ENCODE measurements at places on chromosomes 5 and 9. TPM values are rescaled to one million over a fixed set of nuclear protein-coding genes. Genes with fewer than 3 reads are reported as not detected.

DNA sequence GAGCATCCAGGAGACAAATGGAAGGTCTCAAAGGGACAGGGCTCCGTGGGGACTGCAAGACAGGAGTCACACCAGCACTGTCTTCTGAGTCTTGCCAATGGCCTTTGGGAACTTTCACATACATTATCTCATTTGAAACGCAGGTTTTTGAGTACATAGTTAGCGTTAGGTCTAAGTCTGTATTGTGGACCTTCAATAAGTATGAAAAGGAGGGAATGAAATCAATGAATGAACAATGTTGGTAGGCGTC, 442 bp upstream of the DCTN4 start:
- H3K27ac ChIP-seq = peak overlapping the region; percentile 88
- peaks cover 4% of the 10 kb centered on the region for H3K36me3 ChIP-seq
- no peaks in the 10 kb centered on the region for H3K27me3 ChIP-seq
- H3K4me1 ChIP-seq = peaks cover 10% of the 10 kb centered on the region
- peak overlapping the region; percentile 70 for H3K4me3 ChIP-seq

The CCDC152 gene
- 0.90 TPM for total RNA-seq

The SAXO1 gene
- under 0.01 TPM for total RNA-seq

The TAF11L5 gene
- total RNA-seq = not detected

GRCh38 chr5:6920628-6921256, 207.5 kb downstream of the TENT4A start:
- DNase-seq = no peak
- no peaks in the 10 kb centered on the region for H3K36me3 ChIP-seq
- no peak overlapping the region for H3K4me3 ChIP-seq
- no peak overlapping the region for H3K27ac ChIP-seq
- H3K4me1 ChIP-seq = no peaks in the 10 kb centered on the region

DNA sequence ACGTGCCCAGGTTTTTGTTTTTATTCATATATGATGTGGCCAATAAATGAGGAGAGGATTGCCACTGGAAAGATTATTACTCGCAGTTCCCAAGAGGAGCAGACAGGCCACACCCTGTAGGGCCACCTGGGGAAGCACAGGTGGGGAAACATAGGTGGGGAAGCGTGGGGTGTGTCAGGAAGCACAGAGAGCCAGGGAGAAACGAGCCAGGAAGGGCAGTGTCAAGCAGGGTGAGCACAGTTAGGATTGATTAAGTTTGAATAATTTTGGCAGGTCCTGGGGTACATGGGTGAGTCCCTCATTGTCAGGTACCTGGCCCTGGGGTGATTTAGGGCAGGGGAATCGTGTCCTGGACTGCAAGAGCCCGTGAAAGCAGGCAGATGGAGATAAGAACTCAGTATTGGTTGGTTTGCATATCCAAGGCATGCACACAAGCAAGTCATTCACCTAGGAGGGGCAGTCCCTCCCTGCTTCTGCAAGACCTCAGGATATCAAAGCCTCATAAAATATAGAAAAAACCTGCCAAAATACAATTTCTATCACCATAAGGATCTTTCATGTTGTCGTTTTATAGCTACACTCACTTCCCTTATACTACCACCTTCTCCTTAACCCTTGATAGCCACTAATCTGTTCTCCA, 22.4 kb downstream of the MVB12B start:
- no peak for DNase-seq
- peaks cover 3% of the 10 kb centered on the region for H3K36me3 ChIP-seq
- no peaks in the 10 kb centered on the region for H3K27me3 ChIP-seq
- no peak overlapping the region for H3K4me3 ChIP-seq

DNA sequence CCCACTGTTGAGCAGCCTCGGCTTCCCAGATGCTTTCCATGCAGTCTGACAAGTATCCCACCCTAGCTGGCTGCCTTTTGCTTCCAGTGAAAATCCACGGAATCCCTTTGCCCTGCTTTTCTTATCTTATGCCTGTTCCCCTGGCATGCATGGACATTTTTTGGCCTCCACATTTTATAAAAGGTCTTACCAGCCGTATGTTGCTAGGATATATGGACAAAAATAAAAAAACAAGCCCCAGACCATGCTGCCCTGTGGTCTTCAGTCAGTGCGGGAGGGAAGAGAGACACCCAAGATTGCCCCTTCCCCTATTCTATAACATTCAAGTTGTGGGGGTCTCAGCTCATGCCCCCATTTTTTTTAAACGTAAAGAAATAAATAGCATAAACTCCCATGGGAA, 129.6 kb downstream of the COL23A1 start:
- no peak for DNase-seq
- no peak overlapping the region for H3K4me3 ChIP-seq
- H3K4me1 ChIP-seq = no peaks in the 10 kb centered on the region

DNA sequence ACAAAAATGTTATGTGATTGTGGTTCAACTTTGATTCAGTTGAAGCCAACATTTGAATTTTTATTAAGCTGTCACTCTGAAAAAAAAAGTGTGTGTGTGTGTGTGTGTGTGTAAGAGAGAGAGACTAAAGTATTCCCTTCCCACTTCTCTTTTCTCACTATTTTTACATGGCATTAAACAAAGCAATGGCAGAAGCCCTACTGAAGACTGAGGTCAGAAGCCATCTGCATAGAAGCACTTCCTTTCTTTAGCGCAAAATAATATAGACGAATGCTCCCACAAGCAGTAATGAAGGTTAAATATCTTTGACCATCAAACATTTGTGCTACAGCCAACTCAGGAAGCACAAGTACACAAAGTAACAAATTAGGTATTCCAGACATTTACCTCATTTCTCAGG, 540.5 kb downstream of the KCTD16 start:
- H3K27me3 ChIP-seq = no peaks in the 10 kb centered on the region
- no peak for DNase-seq
- no peaks in the 10 kb centered on the region for H3K36me3 ChIP-seq

The SPINK6 gene
- not detected for total RNA-seq

The ANXA2R gene
- 1.3 TPM for total RNA-seq

The SPAG8 gene
- 0.72 TPM for total RNA-seq

GRCh38 chr9:90307891-90308290, 334.7 kb downstream of the DIRAS2 start:
- H3K4me1 ChIP-seq = no peaks in the 10 kb centered on the region
- H3K27ac ChIP-seq = no peak overlapping the region
- no peaks in the 10 kb centered on the region for H3K36me3 ChIP-seq
- H3K27me3 ChIP-seq = no peaks in the 10 kb centered on the region
- no peak overlapping the region for H3K4me3 ChIP-seq

The RUSC2 gene
- 18.3 TPM for total RNA-seq

- H3K36me3 ChIP-seq = no peaks in the 10 kb centered on the region
- H3K4me1 ChIP-seq = no peaks in the 10 kb centered on the region
- H3K4me3 ChIP-seq = no peak overlapping the region
Observed at GRCh38 chr9:96318921-96319565, 17.1 kb upstream of the HSD17B3 start.

DNA sequence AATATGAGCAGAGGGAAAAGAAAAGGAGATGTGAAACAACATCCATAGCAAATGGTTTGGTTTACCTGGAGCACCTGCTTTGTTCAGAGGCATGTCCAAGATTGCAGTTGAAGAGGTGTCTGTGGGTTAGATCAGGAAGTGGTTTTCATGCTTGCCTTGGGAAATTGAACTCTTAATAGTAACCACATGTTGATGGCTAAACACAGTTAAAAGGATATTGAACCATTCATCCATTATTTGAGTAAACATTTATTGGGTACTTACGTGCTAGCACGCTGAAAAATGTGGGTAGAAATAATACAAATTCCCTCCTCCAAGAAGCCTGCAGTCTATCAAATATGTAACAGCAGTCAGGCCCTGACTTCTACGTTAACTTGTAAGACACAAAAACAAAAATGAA, 235.7 kb upstream of the TNC start:
- DNase-seq = peak; percentile 6
- peaks cover 9% of the 10 kb centered on the region for H3K4me1 ChIP-seq
- H3K4me3 ChIP-seq = no peak overlapping the region
- no peak overlapping the region for H3K27ac ChIP-seq

DNA sequence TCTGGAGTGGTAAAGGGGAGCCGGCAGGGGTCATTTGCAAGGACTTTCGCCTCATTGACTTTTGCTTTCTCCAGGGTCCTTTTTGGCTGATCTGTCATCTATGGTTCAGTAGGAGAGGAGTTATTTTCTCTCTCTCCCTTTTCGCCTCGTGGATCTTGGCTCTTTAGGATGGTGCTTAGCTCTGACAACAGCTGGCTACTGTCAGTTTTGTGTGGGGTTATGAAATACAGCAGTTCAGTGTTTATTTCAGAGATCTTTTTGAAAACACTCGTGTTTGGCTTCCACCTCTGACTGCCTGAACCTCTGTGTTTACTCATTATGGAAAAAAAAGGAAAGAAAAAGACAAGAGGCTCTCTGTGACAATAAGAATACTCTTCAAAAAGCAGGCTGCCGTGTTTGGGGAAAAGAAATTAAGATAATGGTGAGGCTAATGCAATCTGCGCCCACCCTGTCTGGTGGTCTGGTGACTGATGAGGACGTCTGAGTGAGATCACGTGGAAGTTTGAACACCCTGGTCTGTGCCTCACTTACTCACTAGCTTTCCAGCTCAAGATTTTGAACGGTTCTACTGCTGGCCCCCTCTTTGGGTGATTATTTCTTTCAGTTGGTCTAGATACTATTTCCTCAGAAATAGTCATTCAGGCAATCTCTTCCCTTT, 567.7 kb downstream of the CAAP1 start:
- H3K4me1 ChIP-seq = peaks cover 2% of the 10 kb centered on the region
- H3K27me3 ChIP-seq = no peaks in the 10 kb centered on the region
- H3K4me3 ChIP-seq = 0 out of 2 replicates have a peak overlapping the region, but pooled peaks have one; percentile 10

The MTMR12 gene
- total RNA-seq = 20.3 TPM

- H3K4me1 ChIP-seq = no peaks in the 10 kb centered on the region
- H3K27ac ChIP-seq = no peak overlapping the region
- DNase-seq = no peak
- H3K4me3 ChIP-seq = no peak overlapping the region
- H3K36me3 ChIP-seq = no peaks in the 10 kb centered on the region
Observed at GRCh38 chr9:79470954-79471353, 100.8 kb upstream of the TLE4 start.

The FCN2 gene
- total RNA-seq = not detected

DNA sequence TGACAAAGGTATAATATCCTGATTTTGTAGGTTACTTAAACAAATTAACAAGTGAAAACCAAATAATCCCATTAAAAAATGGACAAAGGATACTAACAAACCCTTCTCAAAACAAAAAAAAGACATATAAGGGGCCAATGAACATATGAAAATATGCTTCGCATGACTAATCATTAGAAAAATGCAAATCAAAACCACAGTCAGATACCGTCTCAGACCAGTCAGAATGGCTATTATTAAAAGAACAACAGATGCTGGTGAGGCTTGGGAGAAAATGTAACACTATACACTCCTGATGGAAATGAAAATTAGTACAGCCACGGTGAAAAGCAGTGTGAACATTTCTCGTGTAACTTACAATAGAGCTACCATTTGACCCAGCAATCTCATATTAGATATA, 1542.2 kb upstream of the CDH9 start:
- no peaks in the 10 kb centered on the region for H3K4me1 ChIP-seq
- no peaks in the 10 kb centered on the region for H3K27me3 ChIP-seq
- no peak for DNase-seq
- no peaks in the 10 kb centered on the region for H3K36me3 ChIP-seq
- H3K4me3 ChIP-seq = no peak overlapping the region

The OCLN gene
- total RNA-seq = 0.83 TPM

GRCh38 chr9:93955111-93955980, at the start of gene BARX1:
BARX1 (minus strand) TSS chr9:93955355; CDS start chr9:93955146, 209 bp downstream.
- H3K4me3 ChIP-seq = no peak within 1 kb of the TSS
- peaks cover 96% of the 10 kb centered on the region for H3K27me3 ChIP-seq
- no peak within 1 kb of the TSS for H3K27ac ChIP-seq
- no peak for DNase-seq
- H3K36me3 ChIP-seq = no peaks in the 10 kb centered on the region
- peaks cover 3% of the 10 kb centered on the region for H3K4me1 ChIP-seq

The NIPAL4 gene
- total RNA-seq = 0.18 TPM

- no peak overlapping the region for H3K27ac ChIP-seq
- no peak overlapping the region for H3K4me3 ChIP-seq
- H3K4me1 ChIP-seq = no peaks in the 10 kb centered on the region
- H3K36me3 ChIP-seq = no peaks in the 10 kb centered on the region
- peaks cover 27% of the 10 kb centered on the region for H3K27me3 ChIP-seq
- peak; percentile 36 for DNase-seq
Observed at GRCh38 chr9:131776473-131776872, 36.6 kb upstream of the RAPGEF1 start.

DNA sequence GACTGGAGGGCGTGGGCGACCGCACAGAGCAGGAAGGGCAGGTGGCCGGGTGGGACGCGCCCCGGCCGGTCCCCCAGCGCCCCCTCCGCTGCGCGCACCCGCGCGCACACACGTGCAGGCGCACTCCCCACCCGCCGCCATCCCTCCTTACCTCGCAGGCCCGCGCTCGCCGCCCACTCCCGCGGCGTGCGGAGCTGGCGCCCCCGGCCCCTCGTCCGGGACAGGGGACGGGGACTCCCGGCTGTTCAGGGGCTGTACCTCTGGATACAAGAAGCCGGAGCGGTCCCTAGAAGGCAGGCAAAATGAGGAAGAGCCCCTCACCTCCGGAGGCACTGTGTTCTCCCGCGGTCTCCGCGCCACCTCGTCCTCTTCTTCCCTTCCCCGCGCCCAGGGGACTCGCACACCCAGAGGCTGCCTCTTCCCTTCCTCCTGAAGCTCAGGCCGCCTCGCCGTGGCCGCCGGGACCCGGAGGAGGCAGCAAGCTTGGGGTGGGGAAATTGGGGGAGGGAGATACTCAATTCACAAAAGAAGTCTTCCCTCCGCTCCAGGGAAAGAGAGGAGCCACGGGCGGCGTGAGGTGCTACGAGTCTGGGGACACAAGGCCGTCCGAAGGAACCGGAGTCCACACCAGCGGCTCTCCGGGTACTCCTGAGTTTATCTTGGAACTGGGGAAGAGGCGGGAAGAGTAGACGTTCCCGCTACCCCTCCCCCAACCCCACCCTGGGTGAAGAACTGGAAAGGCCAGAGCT, 1.4 kb upstream of the GABRB2 start:
- no peaks in the 10 kb centered on the region for H3K27me3 ChIP-seq
- no peak for DNase-seq
- no peaks in the 10 kb centered on the region for H3K36me3 ChIP-seq
- no peak overlapping the region for H3K27ac ChIP-seq
- H3K4me1 ChIP-seq = no peaks in the 10 kb centered on the region

The B4GALT1 gene
- 8.8 TPM for total RNA-seq

DNA sequence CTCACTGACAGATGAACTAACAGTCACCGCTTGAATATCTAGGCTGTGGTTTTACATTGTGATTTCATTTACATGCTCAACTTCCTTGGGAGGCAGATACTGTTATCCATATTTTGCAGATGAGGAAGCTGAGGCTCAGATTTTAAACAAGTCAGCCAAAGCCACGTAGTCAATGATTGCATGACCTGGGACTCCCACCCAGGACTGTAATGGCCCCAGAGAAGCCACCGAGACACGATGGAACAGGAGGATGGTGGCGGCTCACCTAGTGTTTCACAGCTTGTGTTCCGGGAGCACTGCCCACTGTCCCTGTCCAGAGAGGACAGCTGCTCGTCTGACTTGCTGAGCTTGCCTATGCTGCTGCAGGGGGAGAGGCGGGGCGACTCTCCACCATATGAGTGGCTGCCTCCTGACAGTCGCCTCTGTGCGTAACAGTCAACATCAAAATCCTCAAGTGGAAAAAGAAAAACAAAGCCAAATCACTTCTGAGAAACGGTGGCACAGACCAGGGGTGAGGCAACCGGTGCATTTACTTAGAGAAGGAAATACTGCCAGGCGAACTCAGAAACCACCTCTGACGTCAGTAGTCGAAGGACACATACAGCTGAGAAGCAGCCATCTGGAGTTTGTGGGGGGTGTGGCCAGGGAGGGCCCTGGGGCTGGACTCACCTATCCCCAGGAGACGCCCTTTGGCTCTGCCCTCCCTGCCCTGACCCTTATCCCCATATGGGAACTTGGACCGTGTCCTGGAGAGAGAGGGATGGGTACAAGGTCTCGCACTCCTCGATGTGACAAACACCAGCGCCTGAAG, 82.5 kb downstream of the PRRT1B start:
- H3K27me3 ChIP-seq = no peaks in the 10 kb centered on the region
- peak; percentile 87 for DNase-seq
- H3K4me3 ChIP-seq = no peak overlapping the region
- peaks cover 15% of the 10 kb centered on the region for H3K4me1 ChIP-seq
- peak overlapping the region; percentile 63 for H3K27ac ChIP-seq
- H3K36me3 ChIP-seq = peaks cover 22% of the 10 kb centered on the region

All from IMR-90 (cell line).